ENCODE measurements at places on chromosomes 2 and 18. TPM values are rescaled to one million over a fixed set of nuclear protein-coding genes. Genes with fewer than 3 reads are reported as not detected.

The AP1S3 gene
- polyA plus RNA-seq = 3.9 TPM

DNA sequence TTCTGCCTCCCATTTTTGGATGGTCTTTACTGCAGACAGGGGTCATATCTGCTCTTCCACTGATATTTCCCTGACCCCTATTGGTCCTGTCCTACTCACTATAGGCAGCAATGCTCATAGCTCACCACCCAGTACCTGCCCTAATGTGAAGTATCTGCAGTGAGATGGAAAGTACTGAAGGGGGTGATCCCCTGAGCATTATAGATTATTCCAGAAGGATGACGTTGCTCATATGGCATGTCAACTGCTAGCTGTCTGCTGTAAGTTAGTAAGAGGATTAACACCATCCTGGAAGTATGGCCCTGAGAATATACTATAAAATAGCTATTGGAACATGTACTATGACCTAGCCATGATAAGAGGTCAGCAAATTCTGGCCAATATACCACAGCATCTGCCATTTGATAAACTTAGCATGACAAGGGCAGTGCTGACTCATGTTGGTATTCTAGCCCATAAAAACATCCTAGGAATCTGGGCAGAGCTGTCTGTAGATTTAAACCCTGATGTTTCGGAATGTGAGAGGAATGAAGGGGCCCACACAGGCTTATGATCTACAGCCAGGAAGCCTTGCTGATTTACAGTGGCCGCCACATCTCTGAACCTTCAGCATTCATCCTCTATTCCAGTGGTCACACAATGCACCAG, 451.4 kb downstream of the TNS1 start:
- DNase-seq = no peak

DNA sequence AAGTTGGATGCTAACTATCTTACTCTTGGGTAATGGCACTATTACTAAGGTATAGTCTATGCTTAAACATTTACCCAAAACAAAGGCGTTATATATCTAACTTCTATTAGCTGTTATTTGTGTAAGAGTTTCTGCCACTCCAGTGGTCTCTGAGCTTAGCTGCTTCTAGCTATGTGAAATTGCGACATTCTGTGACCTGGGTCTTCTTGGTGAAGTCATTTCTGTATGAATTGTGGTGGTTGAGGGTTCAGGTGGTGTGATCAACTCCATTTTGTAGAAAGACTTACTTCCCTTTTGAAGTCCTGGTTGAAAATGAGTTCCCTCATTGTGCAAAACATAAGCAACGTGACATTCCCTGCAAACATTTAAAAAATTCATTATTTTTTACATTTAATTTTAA, 221.6 kb downstream of the PIK3C3 start:
- no peak for DNase-seq

GRCh38 chr18:9095297-9096006, 7.0 kb upstream of the NDUFV2 start:
- peak; percentile 10 for DNase-seq

DNA sequence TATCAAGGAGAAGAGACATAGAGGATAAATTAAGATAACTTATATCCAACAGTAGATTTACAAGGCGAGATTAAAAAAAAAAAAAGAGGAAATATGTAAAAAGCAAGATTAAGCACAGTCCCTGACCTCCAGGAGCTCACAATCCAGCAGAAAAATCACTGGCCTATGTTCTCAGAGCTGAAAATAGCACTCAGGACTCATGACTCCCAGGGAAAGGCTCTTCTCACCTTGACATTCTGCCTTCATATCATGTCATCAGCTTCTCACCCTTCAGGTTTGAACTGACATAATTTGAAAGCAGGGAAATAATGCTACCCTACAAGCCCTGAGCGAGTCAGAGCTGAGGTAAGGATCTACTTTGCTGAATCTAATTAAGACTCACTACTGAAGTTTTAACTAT, 82.8 kb downstream of the L3MBTL4 start:
- no peak for DNase-seq

DNA sequence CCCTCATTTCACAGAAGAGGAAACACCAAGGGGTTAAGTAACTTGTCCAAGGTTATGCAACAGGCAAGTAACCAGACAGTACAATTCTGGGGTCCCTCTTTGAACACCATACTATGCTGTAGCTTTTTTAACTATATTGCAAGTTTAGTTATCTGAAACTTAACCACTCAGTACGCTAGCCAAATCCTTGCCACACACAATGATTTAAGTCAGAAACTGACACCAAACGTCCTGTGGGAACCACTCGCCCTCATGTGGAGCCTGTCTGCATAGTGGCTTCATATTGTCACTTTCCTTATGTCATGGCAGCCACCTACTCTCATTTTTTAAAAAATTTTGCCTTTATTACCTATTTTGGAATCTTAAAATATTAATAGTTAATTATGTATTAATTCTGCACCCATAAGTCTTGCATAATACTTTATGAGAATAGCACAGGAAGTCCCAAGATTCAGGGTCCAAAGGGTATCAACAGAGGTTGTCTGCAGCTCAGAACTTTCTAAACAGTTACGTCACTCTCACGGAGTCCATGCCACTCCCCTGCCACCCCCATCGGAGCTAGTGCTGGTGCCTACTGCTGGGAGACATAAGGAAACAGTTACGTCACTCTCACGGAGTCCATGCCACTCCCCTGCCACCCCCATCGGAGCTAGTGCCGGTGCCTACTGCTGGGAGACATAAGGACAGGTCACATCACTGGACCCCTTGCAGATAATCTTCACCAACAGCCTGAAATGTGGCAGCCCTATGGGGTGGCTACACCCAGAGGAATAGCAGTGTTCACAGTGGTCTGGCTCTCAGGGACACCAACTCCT, 99.0 kb downstream of the L3MBTL4 start:
- DNase-seq = no peak
